ENCODE measurements at places on chromosomes 7 and 10.

- peak; percentile 31 for DNase-seq
Measured at GRCh38 chr7:39623732-39624441, 515 bp downstream of the RALA start.

DNA sequence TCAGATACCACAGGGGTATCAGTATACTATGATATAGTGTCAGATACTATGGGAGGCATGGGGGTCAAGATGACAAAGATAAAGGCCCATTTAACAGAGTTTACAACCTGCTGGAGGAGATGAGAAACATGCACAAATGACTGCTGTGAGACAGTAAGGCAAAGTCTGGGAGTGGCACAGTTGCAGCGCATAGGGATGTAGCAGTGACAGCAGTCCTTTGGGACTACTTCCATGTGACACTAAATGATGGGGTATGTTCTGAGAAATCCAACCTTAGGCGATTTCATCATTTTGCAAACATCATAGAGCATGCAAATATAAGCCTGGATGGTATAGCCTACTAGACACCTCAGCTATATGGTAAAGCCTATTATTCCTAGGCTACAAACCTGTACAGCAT, 56.8 kb downstream of the CDK1 start:
- DNase-seq, result no peak

DNA sequence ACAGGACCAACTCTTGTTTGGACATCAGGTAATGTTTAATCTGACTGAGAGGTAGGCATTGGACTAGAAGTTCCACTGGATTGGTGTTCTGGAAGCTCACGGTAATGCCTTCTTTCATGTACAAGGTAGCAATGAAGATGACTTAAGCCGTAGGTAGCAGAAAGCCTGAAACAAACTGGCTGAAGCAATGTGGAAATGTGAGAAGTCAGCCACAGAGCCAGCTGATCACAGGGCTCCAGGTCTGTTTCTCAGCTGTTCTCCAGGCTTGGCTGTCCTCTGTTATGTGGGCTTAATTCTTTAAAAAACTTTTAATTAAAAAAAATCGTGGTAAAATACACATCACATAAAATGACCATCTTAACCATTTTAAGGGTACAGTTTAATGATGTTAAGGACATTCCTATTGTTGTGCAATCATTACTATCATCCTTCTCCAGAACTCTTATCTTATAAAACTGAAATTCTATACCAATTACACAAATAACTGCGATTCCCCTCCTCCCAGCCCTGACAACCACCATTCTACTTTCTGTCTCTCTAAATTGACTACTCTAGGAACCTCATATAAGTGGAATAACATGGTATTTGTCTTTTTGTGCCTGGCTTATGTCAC, 101.4 kb upstream of the ZNF32 start:
- DNase-seq, result no peak

DNA sequence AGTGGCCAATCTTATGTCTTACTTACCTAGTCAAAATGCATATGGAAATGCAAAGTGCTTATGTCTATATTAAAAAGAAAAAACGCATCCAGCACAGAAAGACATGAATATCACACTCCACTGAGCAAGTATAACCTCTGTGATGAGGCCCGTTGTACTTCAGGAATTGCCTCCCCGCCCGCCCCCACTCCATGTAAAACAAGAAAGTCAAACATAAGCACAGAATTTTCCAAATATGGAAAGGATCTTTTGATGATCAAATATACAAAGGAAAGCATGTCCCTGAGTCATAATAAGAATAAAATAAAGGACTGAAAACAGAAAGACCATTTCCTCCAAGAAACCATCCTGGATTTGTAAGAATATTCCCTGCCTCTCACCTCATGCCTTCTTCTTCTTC, 229.1 kb downstream of the BAMBI start:
- DNase-seq, result no peak

DNA sequence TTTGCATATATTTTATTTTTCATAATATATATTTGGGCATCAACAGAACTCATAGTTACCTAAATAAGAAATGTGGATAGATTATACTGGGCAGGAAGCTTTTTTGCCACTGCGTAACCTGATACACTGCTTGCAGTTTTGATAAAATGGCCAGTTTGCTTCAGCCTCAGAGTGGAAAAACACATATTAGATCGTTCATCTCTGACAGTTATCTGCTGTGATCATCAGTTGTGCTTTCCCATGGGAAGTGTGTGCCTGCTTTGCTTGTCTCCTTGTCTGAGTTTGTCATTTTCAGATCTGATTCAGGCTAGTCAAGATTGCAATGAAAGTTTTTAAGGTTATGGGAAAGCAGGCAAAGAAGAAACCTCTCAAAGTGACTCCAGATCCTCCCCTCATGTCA, 54.0 kb downstream of the ADAM12 start:
- DNase-seq, result no peak

- DNase-seq, result no peak
Measured at GRCh38 chr10:110985497-110986275, 66.3 kb downstream of the SHOC2 start.

GRCh38 chr7:47304727-47305719, 276.9 kb downstream of the TNS3 start:
- DNase-seq, result no peak

DNA sequence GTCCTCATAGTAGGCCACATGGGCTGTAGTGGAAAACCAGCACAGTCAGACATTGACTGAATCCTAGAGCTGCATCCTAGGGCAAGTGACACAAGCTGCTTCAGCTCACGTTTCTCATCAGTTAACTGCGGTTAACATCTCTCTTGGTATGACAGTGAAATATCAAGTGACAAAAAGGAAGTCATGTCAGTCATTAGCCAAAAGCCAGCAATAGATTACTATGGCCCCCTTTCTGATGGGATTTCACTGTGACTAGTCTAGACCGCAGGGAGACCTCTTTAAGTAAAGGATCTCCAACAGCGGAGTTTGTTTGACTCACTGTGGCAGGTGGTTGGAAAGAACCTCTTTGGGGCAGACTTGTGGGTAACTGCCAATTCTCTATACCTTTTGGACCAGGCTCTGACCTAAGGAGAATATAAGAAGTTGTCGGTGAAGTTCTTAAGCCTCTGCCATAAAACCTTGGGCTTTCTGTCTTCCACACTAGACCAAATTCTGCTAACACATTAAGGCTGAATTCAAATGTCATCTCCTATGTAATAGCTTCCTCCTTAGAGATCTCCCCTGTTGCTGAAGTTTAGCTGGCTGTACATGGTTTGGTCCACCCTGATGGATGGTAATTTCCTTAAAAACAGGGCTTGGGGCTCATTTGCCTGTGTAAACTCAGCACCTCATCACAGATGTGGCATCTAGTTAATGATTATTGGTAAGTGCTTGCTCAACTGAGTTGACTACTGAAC, 115.3 kb downstream of the SGMS1 start:
- DNase-seq, result peak; percentile 58

DNA sequence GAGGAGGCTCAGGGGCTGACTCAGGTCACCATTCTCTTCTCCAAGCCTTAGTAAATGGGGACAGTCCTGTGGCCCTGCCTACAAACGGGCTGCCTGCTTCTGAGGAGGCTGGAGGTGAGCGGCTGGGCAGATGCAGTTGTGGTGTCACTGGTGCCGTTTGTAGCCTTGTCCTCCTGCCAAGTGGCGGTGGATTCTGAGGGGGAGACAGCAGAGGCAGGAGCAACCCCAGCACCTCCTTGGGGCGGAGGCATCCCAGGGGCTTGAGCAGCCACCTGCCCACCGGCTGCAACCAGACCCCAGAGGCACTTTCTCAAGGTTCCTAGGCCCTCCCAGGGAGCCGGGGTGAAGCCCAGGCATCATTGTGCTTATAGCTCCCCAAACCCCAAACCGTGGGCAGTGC, 112.5 kb downstream of the ZMIZ1 start:
- no peak for DNase-seq

DNA sequence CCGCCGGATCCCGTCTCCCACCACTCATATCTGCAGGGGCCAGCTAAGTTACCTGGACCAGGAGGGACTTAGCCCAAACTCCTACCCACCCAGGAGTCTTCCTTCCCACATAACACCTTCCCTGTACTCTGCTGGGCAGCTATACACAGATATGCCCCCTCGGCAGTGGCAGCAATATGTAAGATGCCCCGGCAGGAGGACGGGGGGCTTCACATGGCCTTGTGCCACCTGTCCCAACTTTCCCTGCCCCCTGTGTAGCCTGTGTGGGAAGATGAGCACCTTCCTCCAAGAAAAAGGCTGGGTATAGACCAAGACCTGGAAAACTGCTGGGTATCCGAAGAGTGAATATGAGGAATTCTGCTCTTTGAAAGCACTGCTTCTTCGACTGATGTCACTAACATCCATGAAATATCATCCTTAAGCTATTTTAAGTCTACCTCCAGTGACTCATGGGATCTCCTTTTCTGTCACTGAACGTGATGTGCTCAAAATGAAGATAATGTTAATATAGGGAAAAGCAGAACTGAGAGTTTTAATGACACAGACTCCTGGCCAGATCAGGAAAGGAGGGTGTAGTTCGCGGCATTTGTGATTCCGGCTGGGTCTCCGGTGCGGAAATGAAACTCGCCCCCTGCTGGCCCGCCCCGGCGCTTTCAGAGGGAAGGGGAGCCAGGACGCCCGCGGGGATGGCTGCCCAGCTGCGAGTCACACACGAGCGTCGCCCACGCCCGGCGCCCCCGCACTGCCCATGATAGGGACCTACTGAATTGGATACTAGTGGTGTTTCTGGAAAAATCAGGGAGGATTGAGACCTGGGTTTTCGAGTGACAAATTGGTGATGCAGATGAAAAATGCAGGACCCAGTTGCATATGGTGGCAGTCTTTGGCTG, 256.9 kb upstream of the NFE2L3 start:
- DNase-seq, result peak; percentile 60

DNA sequence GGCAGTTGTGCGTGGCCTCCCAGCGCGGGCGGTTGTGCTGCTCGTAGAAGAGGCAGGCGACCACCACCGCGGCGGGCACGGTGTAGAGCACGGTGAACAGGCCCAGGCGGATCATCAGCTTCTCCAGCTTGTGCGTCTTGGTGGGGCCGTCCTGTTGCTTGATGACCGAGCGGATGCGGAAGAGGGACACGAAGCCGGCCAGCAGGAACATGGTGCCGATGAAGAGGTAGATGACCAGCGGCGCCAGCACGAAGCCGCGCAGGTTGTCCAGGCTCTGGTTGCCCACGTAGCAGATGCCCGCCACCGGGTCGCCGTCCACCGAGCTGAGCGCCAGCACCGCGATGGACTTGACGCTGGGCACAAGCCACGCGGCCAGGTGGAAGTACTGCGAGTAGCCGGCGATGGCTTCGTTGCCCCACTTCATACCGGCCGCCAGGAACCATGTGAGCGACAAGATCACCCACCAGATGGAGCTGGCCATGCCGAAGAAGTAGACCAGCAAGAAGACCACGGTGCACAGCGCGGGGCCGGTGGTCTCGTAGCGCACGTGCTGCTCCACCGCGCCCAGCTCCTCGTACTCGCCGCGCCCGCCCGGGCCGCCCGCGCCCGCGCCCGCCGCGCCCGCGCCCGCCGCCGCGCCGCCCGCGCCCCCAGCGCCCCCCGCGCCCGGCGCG, 2.2 kb downstream of the FZD8 start:
- DNase-seq, result no peak

- DNase-seq, result no peak
Measured at GRCh38 chr10:71731791-71732190, 12.2 kb upstream of the C10orf105 start.

DNA sequence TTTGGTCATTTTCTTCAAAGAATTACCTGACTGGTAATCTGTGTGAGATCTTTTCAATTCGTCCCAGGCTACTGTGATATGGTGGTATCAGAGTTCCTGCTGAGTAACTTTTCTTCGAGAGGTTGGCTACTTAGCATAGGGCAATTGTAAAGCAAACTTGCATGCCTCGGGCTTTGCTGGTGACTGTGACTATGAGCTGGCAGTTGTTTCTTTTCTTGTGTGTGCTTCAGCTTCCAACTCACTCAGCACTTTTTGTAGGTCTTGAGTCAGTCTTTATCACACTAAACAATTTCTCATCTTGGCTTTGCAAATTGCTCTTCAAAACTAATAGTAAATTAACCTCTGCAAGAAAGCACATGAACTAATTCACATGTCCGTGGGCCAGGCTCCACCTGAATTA, 44.3 kb downstream of the PRR15 start:
- no peak for DNase-seq

- no peak for DNase-seq
Measured at GRCh38 chr10:129161150-129161549, 305.9 kb upstream of the MGMT start.

DNA sequence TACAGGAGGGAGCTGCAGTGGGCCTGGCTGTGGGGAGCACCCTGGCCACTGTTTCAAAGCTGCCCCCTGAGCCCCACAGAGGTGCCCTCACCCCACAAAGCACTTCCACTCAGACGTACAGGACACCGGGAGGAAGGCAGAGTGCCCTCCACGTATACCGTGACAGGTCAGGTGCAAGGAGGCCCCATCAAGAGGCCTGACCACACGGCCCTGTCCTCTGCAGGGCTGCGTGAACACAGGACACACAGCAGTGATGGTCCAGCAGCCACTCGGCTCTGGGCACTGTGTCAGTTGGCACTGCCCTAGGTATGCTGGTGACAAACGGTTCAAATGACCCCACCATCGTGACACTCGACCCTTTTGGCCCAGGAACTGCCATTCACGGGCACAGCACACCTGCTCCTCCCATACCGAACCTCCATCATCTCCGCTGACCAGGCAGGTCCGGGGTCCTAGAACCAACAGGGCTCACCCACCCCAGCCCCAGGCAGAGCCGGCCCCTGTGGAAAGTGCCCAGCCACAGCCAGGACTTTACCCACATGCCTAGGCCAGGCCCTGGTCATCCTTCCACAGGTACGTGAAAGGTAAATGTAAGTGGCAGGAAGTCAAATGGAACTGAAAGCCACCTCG, 560.9 kb downstream of the PTPRN2 start:
- no peak for DNase-seq

DNA sequence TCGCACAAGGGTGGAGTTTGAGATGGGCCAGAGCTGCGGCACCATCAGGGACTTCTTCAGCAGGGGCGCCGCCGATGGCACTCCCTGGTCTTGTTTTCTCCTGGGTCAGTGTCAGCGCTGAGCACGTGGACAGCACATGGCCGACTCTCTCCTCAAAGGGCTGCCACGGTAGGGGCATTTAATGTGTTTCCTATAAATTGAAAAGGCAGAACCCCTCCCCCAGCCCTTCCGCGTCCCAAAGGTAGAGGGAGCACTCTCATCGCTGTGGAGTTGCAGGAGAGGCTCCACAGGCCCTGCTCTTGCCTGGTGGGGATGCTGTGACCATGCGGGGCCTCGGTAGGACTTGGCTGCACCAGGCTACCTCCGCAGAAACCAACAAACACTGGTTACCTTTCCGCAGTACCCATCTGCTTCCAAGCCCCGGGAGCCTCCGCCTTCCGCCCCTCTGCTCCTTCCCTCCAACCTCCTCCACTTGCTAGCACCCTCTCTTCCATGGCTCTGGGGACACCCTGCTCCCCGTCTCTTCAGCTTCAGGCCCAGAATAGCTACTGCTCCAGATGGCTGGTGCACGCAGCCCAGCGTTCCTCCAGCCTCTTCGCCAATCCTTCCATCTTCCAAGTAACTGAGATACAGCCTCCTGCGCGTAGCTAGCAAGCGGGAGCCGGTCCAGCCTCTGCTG, 166.3 kb upstream of the ADCY1 start:
- no peak for DNase-seq

All from activated naive CD4-positive, alpha-beta T cell treated with Interleukin-2 at 50 U/mL for 16 hours (primary cell).